Colonic mucosa (tissue), 4 donors: ENCODE measurements at places on chromosomes 4 and X. TPM values are rescaled to one million over a fixed set of nuclear protein-coding genes. Genes with fewer than 3 reads are reported as not detected.

The SSX4 gene
- not detected for total RNA-seq

DNA sequence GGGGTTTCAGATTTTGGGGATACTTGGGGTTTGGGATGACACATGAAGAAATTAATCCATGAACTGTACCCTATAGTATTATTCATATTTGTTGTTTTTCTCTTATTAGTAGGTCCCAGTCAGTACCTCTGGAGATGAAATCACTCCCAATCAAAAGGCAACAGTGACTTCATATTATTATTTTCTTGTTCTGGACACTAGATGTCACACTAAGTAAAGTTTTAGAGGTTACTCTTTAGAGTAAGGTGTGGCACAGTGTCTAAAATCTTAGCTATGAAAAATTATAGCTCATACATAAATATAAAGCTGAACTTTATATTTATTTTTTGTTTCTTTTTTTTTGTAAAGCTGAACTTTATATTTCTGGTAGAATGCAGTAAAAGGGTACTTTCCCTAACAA, 35.1 kb downstream of the FAM114A1 start:
- no peak overlapping the region for H3K27ac ChIP-seq
- DNase-seq: no peak
- H3K36me3 ChIP-seq: no peaks in the 10 kb centered on the region
- H3K4me1 ChIP-seq: peaks cover 8% of the 10 kb centered on the region
- H3K4me3 ChIP-seq: no peak overlapping the region

The TEX13B gene
- not detected for total RNA-seq

The CACNA1F gene
- 1.0 TPM for total RNA-seq

DNA sequence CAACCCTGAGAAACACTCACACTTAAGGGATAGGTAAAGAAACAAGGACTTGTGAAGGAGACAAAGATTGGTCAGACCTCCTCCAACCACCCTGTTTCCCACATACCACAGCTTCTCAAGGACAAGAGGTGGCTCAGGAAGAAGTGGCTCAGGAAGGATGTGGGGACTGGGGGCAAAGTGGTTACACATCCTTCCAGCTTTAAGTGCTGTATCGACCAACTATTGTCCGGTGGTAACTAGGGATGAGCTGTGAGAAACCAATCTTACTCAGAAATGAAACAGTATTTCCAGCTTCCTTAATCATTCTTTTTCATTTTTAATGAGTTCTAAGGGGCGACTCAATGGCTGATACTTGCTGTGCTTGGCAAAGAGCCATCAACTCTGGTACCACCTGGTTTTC, 8.5 kb upstream of the LHFPL1 start:
- H3K4me1 ChIP-seq: no peaks in the 10 kb centered on the region
- no peak overlapping the region for H3K27ac ChIP-seq
- H3K4me3 ChIP-seq: no peak overlapping the region
- H3K27me3 ChIP-seq: no peaks in the 10 kb centered on the region
- no peaks in the 10 kb centered on the region for H3K36me3 ChIP-seq

GRCh38 chr4:148060264-148061140, 328.6 kb downstream of the ARHGAP10 start:
- H3K4me1 ChIP-seq: peaks cover 8% of the 10 kb centered on the region
- no peaks in the 10 kb centered on the region for H3K27me3 ChIP-seq
- no peak overlapping the region for H3K27ac ChIP-seq
- peak; percentile 31 for DNase-seq

GRCh38 chrX:149129767-149130166, 375.3 kb downstream of the IDS start:
- no peaks in the 10 kb centered on the region for H3K27me3 ChIP-seq
- H3K4me3 ChIP-seq: no peak overlapping the region
- H3K36me3 ChIP-seq: no peaks in the 10 kb centered on the region
- H3K4me1 ChIP-seq: no peaks in the 10 kb centered on the region
- H3K27ac ChIP-seq: no peak overlapping the region

The AFAP1 gene
- 29.7 TPM for total RNA-seq

DNA sequence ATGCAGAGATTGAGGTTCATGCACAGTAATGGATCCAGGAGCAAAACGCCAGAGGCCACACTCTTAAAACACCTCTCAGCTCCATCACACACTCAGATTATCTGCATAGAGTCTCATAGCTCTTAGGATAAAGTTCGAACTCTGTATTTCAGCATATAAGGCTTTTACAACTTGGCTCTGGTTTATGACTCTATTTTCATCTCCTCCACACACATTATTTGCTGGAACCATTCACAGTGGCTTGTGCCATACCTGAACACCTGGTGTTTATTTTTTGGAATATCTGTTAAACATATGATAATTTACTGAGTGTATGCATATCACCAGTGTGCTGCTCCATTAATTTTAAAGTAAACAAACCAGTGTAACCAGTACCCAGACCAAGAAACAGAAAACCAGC, 27.2 kb downstream of the RASL11B start:
- no peak for DNase-seq
- no peaks in the 10 kb centered on the region for H3K27me3 ChIP-seq
- H3K4me3 ChIP-seq: no peak overlapping the region
- H3K36me3 ChIP-seq: no peaks in the 10 kb centered on the region
- H3K27ac ChIP-seq: no peak overlapping the region

- H3K4me3 ChIP-seq: no peak overlapping the region
- H3K36me3 ChIP-seq: no peaks in the 10 kb centered on the region
- DNase-seq: no peak
- no peaks in the 10 kb centered on the region for H3K4me1 ChIP-seq
- no peak overlapping the region for H3K27ac ChIP-seq
Measured at GRCh38 chrX:153668423-153669173, 5.0 kb downstream of the PNCK start.

DNA sequence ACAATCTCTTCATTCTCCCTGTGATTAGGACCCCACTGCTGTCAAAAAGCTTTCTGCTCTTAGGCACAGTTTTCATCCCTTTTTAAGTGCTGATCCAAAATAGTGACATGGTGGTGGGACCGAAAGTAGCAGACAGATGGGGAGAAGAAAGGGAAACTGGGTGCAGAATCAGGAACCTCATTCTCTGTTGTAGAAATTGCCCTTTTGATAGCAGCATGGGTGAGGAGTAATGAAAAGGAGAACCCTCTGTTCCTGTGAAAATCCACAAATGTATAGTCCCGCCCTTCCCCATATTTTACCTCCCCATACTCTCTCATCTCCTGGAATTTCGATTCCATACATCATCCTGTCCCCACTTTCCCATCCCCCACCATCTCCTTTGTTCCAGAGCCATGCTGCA, 126.5 kb downstream of the STIM2 start:
- no peaks in the 10 kb centered on the region for H3K4me1 ChIP-seq
- no peaks in the 10 kb centered on the region for H3K36me3 ChIP-seq
- no peak overlapping the region for H3K27ac ChIP-seq
- no peaks in the 10 kb centered on the region for H3K27me3 ChIP-seq
- H3K4me3 ChIP-seq: no peak overlapping the region
- DNase-seq: no peak

DNA sequence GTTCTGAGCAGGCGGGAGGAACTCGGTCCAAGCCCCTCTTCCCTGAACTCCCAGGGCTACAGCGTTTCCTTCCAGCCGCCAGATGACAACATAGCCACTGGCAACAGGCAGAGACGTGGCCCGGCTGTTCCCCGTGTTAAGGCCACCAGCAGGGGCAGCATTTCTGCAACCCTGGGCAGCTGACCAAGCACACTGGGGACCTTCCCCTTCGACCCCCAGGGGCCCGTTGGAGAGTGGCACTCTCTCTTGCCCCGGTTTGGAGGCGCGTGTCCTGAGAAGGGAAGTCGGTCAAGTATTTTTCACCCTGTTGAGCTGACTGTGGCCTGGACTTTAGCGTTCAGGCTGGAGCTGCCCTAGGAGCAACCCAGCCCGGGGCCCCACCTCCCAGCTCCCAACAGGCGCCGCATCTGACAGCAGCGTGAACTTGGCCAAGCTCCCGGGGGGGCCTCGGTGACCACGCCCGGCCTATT, 37.6 kb downstream of the ZBTB49 start:
- no peak overlapping the region for H3K27ac ChIP-seq
- H3K36me3 ChIP-seq: no peaks in the 10 kb centered on the region
- H3K4me1 ChIP-seq: no peaks in the 10 kb centered on the region
- H3K27me3 ChIP-seq: no peaks in the 10 kb centered on the region
- no peak overlapping the region for H3K4me3 ChIP-seq
- DNase-seq: no peak

GRCh38 chr4:110270492-110271197, 72.2 kb upstream of the ELOVL6 start:
- no peaks in the 10 kb centered on the region for H3K27me3 ChIP-seq
- no peak overlapping the region for H3K4me3 ChIP-seq
- no peaks in the 10 kb centered on the region for H3K4me1 ChIP-seq
- no peak overlapping the region for H3K27ac ChIP-seq

DNA sequence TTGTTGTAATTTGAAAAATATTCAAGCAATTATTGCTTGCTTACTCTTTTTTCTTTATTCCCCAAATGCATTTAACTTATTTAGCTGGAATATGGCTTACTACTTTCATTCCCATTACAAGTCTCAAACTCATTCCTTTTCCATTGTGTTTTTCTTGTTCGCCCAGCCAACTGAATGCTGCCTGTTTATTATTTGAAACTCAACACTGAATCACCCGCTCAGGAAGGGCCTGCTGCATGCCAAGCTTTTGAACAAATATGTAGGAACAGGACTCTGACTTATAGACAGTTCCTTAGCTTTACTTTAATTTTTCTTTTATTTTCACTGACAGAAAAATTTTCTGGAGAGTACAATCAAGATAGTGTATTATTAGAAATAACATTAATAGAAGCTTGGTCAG, 12.9 kb downstream of the PCDH18 start:
- no peak overlapping the region for H3K27ac ChIP-seq
- no peaks in the 10 kb centered on the region for H3K27me3 ChIP-seq
- H3K36me3 ChIP-seq: no peaks in the 10 kb centered on the region
- DNase-seq: no peak
- H3K4me3 ChIP-seq: no peak overlapping the region

The ADH7 gene
- total RNA-seq: not detected

DNA sequence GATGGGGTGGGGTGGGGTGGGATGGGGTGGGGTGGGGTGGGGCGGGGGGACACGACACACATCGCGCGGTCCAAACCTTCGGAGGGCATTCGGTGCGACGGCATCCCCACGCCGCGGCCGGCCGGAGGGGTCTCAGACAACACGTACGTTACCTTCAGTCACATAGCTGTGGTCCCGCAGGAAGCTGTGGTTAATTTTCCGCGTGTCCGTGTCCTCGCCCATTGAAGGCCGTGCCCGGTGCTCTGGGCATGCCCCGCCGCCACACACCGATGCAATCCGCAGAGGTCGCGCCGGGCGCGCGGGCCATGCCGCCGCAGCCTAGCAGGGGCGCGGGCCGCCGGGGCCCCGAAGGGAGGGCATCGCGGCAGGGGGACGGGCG, 417 bp downstream of the PPP2R2C start:
- DNase-seq: peak; percentile 13
- no peak overlapping the region for H3K4me3 ChIP-seq
- H3K4me1 ChIP-seq: no peaks in the 10 kb centered on the region
- peaks cover 20% of the 10 kb centered on the region for H3K27me3 ChIP-seq

DNA sequence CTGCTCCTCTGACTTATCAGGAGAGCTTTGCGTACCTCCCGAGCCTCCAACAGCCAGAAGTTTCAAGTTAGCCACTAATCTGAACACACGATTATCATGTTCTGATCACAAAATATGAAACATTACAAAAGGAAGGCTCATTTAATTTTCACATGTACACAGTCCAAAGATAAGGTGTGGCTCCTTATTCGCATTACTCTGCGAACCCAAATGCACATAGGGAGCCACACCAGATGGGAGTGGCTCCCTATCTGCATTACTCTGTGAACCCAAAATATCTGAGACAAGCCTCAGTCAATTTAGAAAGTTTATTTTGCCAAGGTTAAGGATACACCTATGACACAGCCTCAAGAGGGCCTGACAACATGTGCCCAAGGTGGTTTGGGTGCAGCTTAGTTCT, 28.4 kb downstream of the TLR8 start:
- H3K4me1 ChIP-seq: no peaks in the 10 kb centered on the region
- H3K36me3 ChIP-seq: no peaks in the 10 kb centered on the region
- no peak overlapping the region for H3K4me3 ChIP-seq
- DNase-seq: no peak

- H3K27me3 ChIP-seq: no peaks in the 10 kb centered on the region
- H3K4me1 ChIP-seq: no peaks in the 10 kb centered on the region
- no peak overlapping the region for H3K4me3 ChIP-seq
- no peak overlapping the region for H3K27ac ChIP-seq
Measured at GRCh38 chr4:182555997-182556418, 312.8 kb downstream of the TENM3 start.

- peak; percentile 75 for DNase-seq
- no peaks in the 10 kb centered on the region for H3K36me3 ChIP-seq
- no peaks in the 10 kb centered on the region for H3K4me1 ChIP-seq
- H3K4me3 ChIP-seq: no peak overlapping the region
- no peak overlapping the region for H3K27ac ChIP-seq
- no peaks in the 10 kb centered on the region for H3K27me3 ChIP-seq
Measured at GRCh38 chrX:43557792-43558191, 98.3 kb upstream of the MAOA start.

The BEX5 gene
- total RNA-seq: 2.4 TPM

DNA sequence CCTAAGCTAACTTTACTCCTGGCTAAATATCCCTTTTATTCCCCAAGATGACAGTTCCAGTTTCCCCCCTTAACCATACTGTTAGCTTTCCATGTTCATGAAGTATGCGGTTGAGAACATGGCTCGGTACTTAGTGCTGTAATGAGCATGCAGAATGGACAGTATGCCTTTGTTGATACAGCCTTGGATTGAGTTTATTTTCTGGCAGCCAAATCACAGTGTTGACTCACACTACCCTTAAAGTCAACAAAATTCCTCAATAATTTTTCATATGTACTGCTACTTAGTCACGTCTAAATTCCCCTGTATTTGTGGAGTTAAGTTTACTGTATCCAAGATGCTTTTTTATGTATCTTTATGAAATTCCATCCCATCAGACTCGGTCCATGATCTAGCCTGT, 1.4 kb upstream of the VEGFC start:
- no peaks in the 10 kb centered on the region for H3K4me1 ChIP-seq
- no peaks in the 10 kb centered on the region for H3K36me3 ChIP-seq
- DNase-seq: no peak
- H3K27me3 ChIP-seq: peaks cover 9% of the 10 kb centered on the region
- H3K27ac ChIP-seq: no peak overlapping the region

GRCh38 chrX:31374786-31375185, 302.9 kb upstream of the FTHL17 start:
- H3K4me3 ChIP-seq: no peak overlapping the region
- no peaks in the 10 kb centered on the region for H3K4me1 ChIP-seq
- DNase-seq: no peak
- no peaks in the 10 kb centered on the region for H3K36me3 ChIP-seq
- H3K27ac ChIP-seq: no peak overlapping the region
- H3K27me3 ChIP-seq: no peaks in the 10 kb centered on the region

DNA sequence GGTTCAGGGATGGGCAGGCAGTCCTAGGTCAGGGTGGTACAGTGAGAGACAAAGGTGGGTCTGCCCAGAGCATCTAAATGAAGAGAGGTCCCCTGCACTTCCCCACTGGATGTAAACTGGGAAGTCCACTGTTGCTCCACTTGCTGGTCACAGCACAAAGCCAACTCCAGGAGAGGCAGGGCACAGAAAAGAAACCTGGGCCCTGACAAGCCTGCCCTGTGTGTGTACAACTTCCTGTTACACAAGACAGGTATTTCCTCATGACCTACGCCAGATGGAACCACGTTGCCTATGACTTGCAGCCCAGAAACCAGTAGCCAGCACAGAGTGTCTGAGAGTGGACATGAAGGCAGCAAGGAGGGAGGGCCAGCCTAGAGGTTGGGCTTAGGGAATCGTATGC, 161.8 kb downstream of the SH3KBP1 start:
- no peaks in the 10 kb centered on the region for H3K27me3 ChIP-seq
- DNase-seq: no peak
- H3K27ac ChIP-seq: no peak overlapping the region
- H3K4me1 ChIP-seq: no peaks in the 10 kb centered on the region
- H3K4me3 ChIP-seq: no peak overlapping the region
